ENCODE measurements at places on chromosomes 13 and 19.

GRCh38 chr13:109983447-109983846 lies 197.1 kb upstream of the IRS2 start:
- no peak for DNase-seq

DNA sequence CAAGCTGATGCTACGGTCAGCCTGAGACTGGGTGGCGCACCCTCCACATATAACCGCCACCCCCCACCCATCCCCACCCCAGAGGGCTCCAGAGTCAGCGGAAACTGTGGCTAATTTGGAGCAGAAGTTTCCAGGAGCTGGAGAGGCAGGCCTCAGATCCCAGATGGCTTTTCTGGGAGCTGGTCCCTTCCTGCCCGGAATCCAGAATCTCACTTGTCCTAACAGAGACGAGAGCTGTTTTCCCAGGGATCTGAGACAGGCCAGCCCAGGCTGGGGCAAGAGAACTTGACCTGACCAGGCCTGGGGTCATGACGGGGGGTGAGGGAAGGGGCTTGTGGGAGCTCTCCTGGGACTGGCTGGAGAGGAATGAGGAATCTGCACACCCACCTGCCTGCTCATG lies 6.5 kb downstream of the EPHX3 start:
- no peak for DNase-seq

DNA sequence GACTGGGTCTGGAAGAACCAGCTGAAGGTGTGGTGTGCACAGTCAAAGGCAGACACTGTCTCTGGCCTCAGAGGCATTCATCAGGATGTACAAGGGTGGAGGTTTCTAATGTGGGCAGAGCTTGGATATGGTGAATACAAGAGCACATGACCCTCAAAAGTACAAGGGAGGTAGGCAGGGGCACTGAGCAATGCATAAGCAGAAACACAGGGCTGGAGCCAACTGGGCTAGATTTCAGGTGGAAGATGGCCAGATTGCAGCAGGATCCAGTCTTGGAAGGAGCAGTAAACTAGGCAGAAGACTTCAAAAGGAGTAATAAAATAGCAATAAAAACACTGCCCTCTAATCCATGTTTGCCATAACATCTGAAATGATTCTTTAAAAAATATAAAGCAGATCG lies 417.1 kb downstream of the OLFM4 start:
- no peak for DNase-seq

DNA sequence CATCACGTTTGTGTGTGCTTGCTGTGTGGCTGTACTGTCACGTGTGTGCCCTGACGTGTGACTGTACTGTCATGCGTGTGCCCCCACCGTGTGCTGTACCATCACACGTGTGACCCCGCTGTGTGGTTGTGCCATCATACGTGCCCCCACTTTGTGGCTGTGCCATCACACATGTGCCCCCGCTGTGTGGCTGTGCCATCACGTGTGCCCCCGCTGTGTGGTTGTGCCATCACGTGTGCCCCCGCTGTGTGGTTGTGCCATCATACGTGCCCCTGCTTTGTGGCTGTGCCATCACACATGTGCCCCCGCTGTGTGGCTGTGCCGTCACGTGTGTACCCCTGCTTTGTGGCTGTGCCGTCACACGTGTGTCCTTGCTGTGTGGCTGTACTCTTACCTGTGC lies 25.7 kb downstream of the TFDP1 start:
- no peak for DNase-seq

DNA sequence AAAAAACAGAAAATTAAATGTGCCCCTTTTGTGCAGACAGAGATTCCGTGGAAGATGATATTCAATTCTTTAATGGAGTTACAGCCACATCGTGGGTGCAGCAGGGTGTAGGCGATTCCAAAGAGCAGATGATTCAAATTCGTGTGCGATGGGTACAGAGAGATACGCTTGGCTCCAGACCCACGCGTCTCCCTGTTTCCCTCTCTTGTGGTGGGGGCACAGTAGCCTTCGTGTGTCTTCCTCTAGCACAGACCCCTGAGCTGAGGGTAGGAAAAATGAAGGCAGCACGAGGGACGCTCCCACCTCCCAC lies 4.8 kb downstream of the TSPAN16 start:
- no peak for DNase-seq

DNA sequence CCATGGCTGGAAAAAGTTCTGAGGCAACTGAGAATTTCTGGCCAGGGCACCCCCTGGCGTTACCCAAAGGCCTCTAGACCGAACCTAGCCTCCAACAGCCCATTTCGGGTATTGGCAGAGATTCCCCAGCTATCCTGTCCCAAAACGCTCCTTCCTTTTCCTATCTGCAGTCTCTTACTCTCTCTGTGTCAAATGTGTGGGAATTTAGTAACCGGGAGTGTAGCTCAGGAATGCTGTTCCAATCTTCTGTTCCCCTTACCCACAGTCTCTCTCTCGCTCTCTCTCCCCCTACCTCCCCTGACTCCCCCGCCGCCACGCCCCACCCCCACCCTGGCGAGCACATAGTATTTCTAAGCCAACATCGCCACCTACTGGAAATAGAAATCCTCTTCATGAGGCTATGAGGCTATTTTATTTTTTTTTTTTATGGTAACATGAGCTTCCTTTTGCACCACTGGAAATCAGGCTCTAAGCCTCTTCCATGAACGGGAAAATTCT lies 27.0 kb downstream of the OXGR1 start:
- no peak for DNase-seq

DNA sequence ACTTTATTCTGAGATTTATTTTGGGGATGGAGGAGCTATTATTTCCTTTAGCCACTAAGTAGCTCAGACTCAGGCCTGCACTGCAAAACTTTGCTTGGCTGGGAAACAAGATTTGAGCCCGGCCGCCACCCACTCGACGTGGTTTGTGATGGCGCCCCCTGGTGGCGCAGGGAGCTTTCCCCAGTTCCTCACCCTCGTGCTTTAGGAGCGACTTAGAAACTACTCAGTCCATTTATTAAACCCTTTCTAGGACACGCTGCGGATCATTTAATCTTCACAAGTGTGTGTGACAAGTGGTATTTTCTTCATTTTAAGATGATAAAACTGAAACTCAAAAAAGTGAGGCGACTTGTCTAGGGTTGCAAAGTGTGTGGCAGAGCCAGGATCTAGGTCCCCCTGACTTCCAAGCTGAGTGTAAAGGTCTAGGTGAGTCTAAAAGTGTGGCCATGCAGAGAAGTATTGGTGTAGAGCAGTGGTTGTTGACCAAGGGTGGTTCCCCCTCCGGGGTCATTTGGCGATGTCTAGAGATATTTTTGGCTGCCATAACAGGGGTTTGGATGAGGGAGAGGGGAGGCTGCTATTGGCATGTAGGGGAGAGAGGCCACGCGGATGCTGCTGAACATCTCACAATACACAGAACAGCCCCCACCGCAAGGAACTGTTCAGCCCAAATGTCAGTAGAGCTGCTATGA lies 2.2 kb downstream of the CXCL17 start:
- DNase-seq = peak; percentile 79

- no peak for DNase-seq
Measured at GRCh38 chr13:99310382-99311031, 3.3 kb upstream of the GPR183 start.

DNA sequence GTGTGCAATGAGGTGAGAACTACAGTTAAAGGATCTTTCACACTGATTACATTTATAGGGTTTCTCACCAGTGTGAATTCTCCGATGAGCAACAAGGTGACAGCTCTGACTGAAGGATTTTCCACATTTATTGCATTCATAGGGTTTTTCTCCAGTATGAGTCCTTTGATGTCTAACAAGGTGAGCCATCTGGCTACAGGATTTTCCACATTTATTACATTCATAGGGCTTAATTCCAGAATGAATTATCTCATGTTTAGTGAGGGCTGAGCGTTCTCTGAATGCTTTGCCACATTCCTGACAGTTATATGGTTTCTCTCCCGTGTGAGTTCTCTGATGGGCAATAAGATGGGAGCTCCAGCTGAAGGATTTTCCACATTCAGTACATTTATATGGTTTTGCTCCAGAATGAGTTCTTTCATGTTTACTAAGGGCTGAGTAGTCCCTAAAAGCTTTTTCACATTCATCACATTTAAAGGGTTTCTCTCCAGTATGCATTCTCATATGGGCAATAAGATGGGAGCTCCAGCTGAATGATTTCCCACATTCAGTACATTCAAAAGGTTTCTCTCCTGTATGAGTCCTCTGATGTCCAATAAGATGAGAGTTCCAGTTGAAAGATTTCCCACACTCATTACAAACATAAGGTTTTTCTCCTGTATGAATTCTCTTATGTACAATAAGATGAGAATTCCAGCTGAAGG lies 4.4 kb upstream of the C19orf18 start:
- no peak for DNase-seq

- no peak for DNase-seq
Measured at GRCh38 chr13:36848199-36848982, 29.4 kb downstream of the RFXAP start.

GRCh38 chr13:37277435-37278144 lies 172.1 kb upstream of the CSNK1A1L start:
- no peak for DNase-seq

GRCh38 chr19:40300668-40301067 lies 15.5 kb upstream of the AKT2 start:
- no peak for DNase-seq

DNA sequence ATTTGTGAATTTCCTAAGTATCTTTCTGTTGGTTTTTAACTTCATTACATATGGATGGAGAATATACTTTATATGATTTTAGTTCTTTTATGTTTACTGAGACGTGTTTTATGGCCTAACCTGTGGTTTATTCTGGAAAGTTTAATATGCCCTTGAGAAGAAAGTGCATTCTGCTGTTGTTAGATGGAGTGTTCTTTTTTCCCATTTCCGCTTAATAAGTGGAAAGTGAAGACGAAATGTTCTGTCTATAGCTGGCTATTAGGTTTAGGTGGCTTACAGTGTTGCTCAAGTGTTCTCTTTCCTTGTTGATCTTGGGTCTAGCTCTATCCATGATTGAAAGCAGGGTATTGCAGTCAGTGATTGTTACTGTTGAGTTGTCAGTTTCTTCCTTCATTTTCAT lies 17.2 kb upstream of the TIMM50 start:
- DNase-seq = no peak

DNA sequence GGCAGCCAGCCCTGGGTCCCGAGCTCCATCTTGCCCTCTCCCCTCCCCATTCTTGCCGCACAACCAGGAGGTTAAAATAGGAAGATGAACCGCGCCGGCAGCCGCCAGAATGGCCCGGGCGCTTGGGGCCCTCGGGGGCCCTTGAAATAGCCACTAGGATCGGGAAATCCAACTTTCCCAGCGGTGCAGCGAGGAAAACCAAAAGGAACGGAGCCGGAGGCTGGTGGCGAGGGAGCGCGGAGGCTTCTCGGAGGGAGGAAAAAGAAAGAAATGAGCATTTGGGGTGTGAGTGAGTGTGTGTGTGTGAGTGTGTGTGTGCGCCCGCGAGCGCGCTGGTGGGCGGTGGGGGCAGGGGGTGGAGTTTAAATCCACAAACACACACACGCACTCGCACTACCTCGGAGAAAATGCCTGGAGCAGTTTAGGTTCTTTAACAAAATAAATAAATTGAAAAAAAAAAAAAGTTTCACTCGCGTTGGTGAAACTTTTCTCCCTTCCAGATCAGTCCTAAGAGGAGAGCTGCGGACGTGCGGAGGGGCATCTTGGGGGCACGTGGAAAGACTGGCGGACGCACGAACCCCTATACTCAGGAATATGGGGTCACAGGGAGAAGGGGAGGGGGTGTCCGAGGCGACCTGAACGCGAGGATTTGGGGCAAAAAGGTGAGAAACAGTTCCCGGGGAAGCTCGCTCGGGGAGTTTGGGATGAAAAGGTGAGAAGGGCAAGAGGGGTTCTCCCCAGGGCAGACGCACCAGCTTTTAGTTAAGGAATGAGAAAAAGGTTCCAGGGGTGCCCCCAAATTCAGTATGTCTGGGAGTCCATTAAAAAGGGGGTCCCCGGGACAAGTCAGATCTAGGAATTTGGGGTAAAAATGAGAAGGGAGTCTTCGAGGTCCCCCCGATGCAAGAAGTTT lies 1.3 kb downstream of the RFX2 start:
- peak; percentile 72 for DNase-seq

- no peak for DNase-seq
Measured at GRCh38 chr19:56699552-56699951, 28.0 kb upstream of the ZNF835 start.

- no peak for DNase-seq
Measured at GRCh38 chr19:17160908-17161307, 54.2 kb upstream of the USE1 start.

DNA sequence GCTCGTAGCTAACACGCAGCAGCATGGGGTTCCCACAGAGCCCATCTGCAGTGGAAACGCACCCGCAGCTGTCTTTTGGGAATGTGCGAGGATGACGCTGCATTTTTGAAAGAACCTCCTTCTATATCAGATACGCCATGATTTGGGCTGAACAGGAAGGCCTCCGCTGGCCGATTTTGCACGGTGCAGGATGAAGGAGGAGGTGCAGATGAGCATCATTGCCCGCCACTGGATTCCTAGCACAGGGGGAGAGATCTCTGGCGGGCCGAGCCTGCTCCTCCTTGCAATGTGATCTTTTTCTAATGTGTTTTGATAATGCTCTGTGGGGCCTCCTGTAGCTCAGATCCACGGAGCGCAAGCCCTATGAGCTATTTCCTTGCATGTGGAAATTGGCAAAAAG lies 55.5 kb downstream of the EFNB2 start:
- DNase-seq = no peak

- DNase-seq = no peak
Measured at GRCh38 chr19:8589177-8589714, 12.0 kb upstream of the MYO1F start.

DNA sequence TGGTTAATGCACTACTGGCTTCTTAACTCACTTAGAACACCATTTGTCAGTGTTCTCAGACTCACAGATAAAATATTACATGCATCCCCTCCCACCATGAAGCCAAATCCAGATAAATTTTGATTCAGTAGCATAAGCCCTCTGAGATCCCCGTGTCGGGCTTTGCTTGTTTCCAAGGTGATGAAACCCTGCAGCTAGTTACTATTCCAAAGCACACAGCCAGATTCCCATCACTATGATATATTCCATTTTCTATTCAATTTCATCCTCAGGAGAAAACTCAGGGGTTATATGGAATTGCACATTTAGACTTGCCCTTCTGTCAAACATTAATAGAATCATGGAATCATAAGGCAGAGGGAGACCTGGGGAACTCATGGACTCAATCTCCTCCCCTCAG lies 9.4 kb upstream of the FAM124A start:
- DNase-seq = no peak

DNA sequence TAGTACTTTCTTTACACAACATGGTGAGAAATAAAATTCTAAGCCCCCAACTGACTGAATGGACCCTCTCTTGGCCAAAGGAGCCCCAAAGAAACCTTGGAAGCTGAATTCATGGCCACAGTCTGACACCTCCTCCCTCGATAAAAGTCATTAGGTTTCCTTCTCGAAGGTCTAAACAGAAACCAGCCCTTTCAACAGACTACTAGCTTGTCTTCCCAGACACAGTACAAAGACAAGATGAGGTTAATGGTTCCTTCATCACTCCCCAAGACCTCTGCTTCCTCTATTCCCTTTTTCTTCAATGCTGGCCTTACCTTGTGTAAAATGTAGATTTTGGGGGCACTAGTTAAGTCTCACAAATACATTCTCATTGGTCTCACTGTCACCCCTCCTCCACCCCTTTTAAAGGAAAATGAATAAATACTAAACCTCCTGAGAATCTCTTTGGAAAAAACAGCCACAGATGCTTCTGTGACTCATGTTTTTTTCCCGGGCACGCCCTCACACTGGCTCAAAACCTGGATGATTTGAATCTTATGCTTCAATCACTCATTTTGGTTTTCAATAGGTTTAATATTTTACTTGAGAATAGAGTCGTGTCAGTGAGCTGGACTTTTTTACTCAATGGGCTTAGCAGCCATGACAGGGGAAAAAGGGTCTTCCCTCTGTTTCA lies 65.8 kb upstream of the MED4 start:
- no peak for DNase-seq

All from activated T-cell treated with anti-CD3 and anti-CD28 coated beads for 4 hours (primary cell).